ENCODE measurements at places on chromosomes 4 and X.

- DNase-seq: no peak
- peaks cover 4% of the 10 kb centered on the region for H3K36me3 ChIP-seq
- no peak overlapping the region for H3K4me3 ChIP-seq
Observed at GRCh38 chr4:116015062-116015461, 901.6 kb upstream of the NDST4 start.

DNA sequence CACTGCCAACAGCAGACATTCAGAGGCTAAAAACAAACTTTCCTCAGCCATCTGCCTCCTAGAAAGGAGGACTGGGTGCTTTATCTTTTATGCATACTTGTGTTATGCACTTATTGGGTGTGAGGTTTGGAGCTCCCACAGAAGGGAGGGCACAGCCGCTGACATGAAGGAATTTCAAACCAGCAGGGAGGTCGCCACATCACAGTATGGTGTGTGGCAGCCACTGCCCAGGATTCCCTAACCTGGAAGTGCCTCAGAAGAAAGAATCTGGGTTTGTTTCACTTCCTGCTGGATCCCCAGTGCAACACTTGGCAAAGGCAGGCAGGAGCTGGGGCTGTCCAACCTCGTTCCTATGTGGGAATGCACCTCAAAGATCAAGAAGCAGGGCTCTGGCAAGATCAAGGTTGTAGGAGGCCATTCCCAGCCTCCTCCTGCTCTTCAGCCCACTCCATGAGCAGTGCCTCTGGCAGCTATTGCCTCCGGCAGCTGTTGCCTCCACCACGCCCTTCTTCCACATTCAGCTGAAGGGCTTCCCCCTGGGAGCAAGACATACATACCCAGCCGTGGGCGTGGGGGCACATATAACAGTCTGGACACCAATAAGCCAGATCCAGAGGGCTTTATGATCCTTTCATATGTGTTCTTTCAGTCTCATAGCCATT, 109.0 kb upstream of the MAMLD1 start:
- no peak overlapping the region for H3K4me3 ChIP-seq
- no peak overlapping the region for H3K27ac ChIP-seq
- no peak for DNase-seq
- peaks cover 4% of the 10 kb centered on the region for H3K27me3 ChIP-seq
- no peaks in the 10 kb centered on the region for H3K36me3 ChIP-seq

GRCh38 chr4:138249132-138249531, 7.0 kb upstream of the SLC7A11 start:
- no peaks in the 10 kb centered on the region for H3K27me3 ChIP-seq
- H3K36me3 ChIP-seq: no peaks in the 10 kb centered on the region
- H3K4me1 ChIP-seq: no peaks in the 10 kb centered on the region
- no peak overlapping the region for H3K4me3 ChIP-seq

GRCh38 chr4:58776627-58777026, 1666.4 kb upstream of the IGFBP7 start:
- no peaks in the 10 kb centered on the region for H3K36me3 ChIP-seq
- no peaks in the 10 kb centered on the region for H3K4me1 ChIP-seq
- no peak for DNase-seq
- H3K27ac ChIP-seq: no peak overlapping the region

- H3K27ac ChIP-seq: no peak overlapping the region
- H3K36me3 ChIP-seq: peaks cover 2% of the 10 kb centered on the region
- H3K27me3 ChIP-seq: peaks cover 64% of the 10 kb centered on the region
- H3K4me3 ChIP-seq: no peak overlapping the region
Observed at GRCh38 chr4:827209-828081, 1.5 kb upstream of the CPLX1 start.

GRCh38 chrX:69314436-69315348, 149.4 kb upstream of the PJA1 start:
- H3K27ac ChIP-seq: no peak overlapping the region
- no peak overlapping the region for H3K4me3 ChIP-seq
- no peak for DNase-seq
- H3K36me3 ChIP-seq: no peaks in the 10 kb centered on the region
- no peaks in the 10 kb centered on the region for H3K4me1 ChIP-seq

DNA sequence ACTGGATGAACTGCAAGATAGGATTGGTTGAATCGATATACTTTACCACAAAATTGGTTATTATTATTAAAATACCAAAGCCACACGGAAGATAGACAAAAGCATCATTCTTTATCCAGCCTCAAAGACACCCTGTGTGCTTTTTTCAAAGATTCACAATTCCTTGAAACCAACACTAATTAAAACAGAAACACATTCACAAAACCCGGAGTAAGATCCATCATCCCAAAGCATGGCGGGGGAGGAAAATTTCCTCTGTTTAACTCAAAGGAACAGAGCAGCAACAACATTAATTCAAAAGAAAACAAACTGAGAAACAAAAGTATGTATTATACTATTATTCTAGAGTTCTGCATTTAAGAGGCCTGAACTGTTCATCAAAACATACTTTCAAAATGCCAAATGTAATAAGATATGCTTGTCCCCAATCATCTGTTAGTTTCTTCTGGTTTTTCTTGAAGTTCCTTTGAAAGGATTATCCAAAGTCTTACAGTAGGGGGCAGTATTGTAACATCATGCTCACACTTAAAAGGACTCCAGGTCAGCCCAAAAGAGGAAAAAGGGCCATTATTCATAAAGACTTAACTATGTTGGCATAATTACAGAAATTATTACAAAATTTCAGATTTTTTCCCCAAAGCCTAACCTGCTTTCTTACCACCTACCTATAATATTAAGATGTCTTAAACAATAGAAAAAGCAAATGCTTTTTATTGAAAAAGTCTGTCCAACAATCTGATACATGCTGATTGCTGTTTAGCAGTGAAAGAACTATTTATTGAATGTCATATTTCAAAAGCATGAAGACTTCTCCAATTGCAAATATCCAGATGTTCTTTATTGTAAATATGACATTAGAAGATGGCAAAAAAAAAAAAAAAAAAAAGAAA, 168.7 kb downstream of the SCFD2 start:
- no peaks in the 10 kb centered on the region for H3K27me3 ChIP-seq
- no peaks in the 10 kb centered on the region for H3K36me3 ChIP-seq
- no peak overlapping the region for H3K27ac ChIP-seq
- no peak overlapping the region for H3K4me3 ChIP-seq

GRCh38 chrX:38664285-38664684, 102.9 kb downstream of the TSPAN7 start:
- no peak overlapping the region for H3K4me3 ChIP-seq
- H3K36me3 ChIP-seq: no peaks in the 10 kb centered on the region
- DNase-seq: no peak

DNA sequence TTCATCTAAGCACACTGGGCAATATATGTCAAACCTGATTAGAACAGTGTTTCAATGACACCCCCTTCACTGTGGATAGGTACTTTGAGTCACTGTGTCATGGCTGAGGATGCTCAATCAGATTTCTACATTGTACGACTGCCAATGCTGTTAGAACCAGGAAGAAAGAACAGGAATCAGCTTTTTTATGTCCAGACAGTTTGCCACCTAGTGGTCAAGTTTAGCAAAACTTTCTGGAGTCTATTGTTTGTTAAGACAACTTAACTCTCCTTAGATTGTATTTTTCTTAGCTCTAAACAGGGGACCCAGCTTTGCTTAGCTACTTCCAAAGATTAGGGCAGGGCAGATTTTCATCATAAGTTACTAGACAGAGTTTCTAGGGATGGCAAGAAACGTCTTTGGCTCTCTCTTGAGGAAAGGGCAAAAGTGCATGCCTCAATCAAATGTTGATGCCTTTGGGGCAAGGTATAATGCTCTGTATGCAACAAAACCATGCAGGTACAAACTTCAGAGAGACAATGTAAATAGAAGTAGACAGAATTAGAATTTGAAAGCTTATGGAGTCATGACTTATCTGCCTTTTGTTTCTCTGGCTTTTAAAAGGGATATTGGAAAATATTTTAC, 40.5 kb upstream of the BMP3 start:
- H3K36me3 ChIP-seq: no peaks in the 10 kb centered on the region
- no peak overlapping the region for H3K27ac ChIP-seq
- no peak overlapping the region for H3K4me3 ChIP-seq
- peak; percentile 13 for DNase-seq
- H3K27me3 ChIP-seq: no peaks in the 10 kb centered on the region

GRCh38 chrX:140504371-140505324, at the start of gene SOX3:
Gene SOX3 (minus strand): TSS chrX:140505069. CDS start chrX:140505060, 9 bp downstream.
- peak within 1 kb of the TSS; percentile 89 for H3K27ac ChIP-seq
- peaks cover 49% of the 10 kb centered on the region for H3K27me3 ChIP-seq
- no peak within 1 kb of the TSS for H3K4me3 ChIP-seq
- H3K4me1 ChIP-seq: peaks cover 9% of the 10 kb centered on the region

GRCh38 chr4:136336479-136336878, 1195.8 kb downstream of the PCDH18 start:
- no peaks in the 10 kb centered on the region for H3K27me3 ChIP-seq
- no peak overlapping the region for H3K27ac ChIP-seq
- no peaks in the 10 kb centered on the region for H3K36me3 ChIP-seq
- H3K4me1 ChIP-seq: no peaks in the 10 kb centered on the region

GRCh38 chrX:121407627-121408026, 360.2 kb downstream of the GLUD2 start:
- no peak overlapping the region for H3K27ac ChIP-seq
- H3K4me1 ChIP-seq: no peaks in the 10 kb centered on the region
- no peaks in the 10 kb centered on the region for H3K27me3 ChIP-seq

- H3K36me3 ChIP-seq: no peaks in the 10 kb centered on the region
- DNase-seq: no peak
- peaks cover 10% of the 10 kb centered on the region for H3K4me1 ChIP-seq
- peaks cover 3% of the 10 kb centered on the region for H3K27me3 ChIP-seq
- no peak overlapping the region for H3K27ac ChIP-seq
- no peak overlapping the region for H3K4me3 ChIP-seq
Observed at GRCh38 chrX:110407910-110408545, 49.4 kb downstream of the RTL9 start.

DNA sequence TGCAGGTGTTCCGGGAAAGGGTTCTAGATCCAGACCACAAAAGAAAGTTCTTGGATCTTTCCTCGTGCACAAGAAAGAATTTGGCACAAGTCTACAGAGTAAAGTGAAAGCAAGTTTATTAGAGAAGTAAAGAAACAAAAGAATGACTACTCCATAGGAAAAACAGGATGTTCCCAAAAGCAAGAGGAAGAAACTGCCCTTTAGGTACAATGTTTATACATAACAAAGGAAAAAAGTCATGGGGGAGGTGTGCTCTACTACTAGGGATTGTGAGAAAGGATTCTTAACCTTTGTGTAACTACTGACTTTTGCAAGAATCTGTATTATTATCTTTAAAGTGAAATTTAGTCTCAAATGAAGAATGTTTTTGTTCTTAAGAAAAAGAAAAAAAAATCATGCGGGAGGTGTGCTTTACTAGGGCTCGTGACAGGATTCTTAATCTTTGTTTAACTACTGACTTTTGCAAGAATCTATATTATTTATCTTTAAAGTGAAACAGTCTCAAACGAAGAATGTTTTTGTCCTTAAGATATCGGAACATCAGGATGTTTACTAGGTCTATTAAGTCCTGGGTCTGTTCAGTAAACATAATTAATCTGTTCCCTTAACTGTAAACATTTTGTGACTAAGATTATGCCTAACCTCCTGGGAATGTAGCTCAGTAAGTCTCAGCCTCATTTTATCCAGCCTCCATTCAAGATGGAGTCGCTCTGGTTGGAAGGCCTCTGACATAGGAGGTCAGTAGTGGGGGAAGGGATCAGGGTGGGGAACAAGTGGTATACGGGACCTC, 110.4 kb upstream of the BEND4 start:
- no peak overlapping the region for H3K27ac ChIP-seq
- H3K27me3 ChIP-seq: no peaks in the 10 kb centered on the region
- H3K4me3 ChIP-seq: no peak overlapping the region

GRCh38 chr4:108129196-108129595, 39.5 kb downstream of the LEF1 start:
- no peaks in the 10 kb centered on the region for H3K36me3 ChIP-seq
- no peaks in the 10 kb centered on the region for H3K27me3 ChIP-seq
- no peak for DNase-seq
- no peak overlapping the region for H3K4me3 ChIP-seq
- peaks cover 2% of the 10 kb centered on the region for H3K4me1 ChIP-seq

GRCh38 chrX:105973387-105973739, 65.2 kb downstream of the SERPINA7 start:
- no peaks in the 10 kb centered on the region for H3K4me1 ChIP-seq
- no peaks in the 10 kb centered on the region for H3K27me3 ChIP-seq
- no peak for DNase-seq
- no peak overlapping the region for H3K4me3 ChIP-seq
- no peak overlapping the region for H3K27ac ChIP-seq
- no peaks in the 10 kb centered on the region for H3K36me3 ChIP-seq

- H3K27me3 ChIP-seq: peaks cover 6% of the 10 kb centered on the region
- no peak overlapping the region for H3K27ac ChIP-seq
- H3K4me3 ChIP-seq: no peak overlapping the region
- no peaks in the 10 kb centered on the region for H3K36me3 ChIP-seq
- DNase-seq: no peak
- no peaks in the 10 kb centered on the region for H3K4me1 ChIP-seq
Observed at GRCh38 chrX:24325231-24325630, 11.4 kb upstream of the SUPT20HL2 start.

DNA sequence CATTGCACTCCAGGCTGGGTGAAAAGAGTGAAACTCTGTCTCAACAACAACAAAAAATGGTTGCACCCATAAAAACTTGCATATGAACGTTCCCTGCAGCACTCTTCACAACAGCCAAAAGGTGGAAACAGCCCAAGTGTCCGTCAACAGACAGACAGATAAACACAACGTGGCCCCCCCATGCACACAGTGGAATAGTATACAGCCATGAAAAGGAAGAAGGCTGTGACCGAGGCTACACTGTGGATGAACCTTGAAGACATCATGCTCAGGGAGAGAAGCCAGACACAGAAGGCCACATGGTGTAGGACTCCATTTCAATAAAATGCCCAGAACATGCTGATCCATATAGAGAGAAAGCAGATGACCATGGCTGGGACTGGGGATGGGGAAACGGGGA, 33.5 kb upstream of the ASMTL start:
- H3K27me3 ChIP-seq: no peaks in the 10 kb centered on the region
- peaks cover 39% of the 10 kb centered on the region for H3K36me3 ChIP-seq
- no peak overlapping the region for H3K4me3 ChIP-seq
- no peak overlapping the region for H3K27ac ChIP-seq
- no peak for DNase-seq

DNA sequence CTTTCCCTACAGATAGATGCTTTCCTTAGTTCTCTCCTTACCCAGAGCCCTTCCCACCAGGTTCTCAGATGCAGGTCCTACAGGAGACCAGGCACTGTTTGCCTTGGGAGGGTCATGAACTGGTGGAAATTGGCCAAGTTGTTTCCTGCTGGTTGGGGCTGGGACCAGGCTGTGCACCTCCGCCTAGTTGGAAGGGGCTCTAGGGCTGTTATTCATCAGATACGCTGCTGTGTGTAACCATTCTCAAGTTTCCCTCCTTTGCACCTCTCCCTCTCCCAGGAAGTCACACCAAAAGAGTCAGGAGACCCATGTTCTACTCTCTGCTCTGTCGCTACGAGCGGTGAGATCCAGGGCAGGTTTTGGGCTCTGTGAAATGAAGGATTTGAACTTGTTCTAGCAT, 11.9 kb upstream of the VSIG1 start:
- H3K27me3 ChIP-seq: no peaks in the 10 kb centered on the region
- H3K36me3 ChIP-seq: no peaks in the 10 kb centered on the region
- DNase-seq: no peak

DNA sequence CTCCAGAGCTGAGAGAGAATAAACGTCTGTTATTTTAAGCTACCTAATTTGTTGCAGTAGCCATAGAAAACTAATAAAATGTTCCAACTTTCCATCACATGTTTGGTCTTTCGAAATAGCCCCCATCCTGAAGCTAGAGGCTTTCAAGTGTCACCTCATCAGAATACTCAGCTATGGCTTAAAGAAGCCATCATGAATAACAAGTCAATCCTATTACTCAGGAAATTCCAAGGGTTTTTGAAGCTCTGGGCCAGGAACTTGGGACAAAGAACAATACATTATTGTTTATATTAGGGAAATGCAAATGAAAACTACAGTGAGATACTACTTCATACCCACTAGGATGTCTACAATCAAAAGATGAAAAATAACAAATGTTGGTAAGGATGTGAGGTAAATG, 42.2 kb downstream of the TBCK start:
- H3K27me3 ChIP-seq: no peaks in the 10 kb centered on the region
- DNase-seq: no peak
- H3K36me3 ChIP-seq: peaks cover 9% of the 10 kb centered on the region
- peaks cover 4% of the 10 kb centered on the region for H3K4me1 ChIP-seq

All from stimulated activated naive B cell treated with anti-CD40 and anti-IgM and Interleukin-4, amounts not matched to agents 10 μg/mL and 1 μg/mL and 100 μg/mL, for 72 hours (primary cell).